IMR-90 (cell line): ENCODE measurements at places on chromosomes 12 and 14. TPM values are rescaled to one million over a fixed set of nuclear protein-coding genes. Genes with fewer than 3 reads are reported as not detected.
A peak's percentile ranks its signal among the peaks of the same experiment; 100 is the strongest.

- H3K27ac ChIP-seq: no peak overlapping the region
- peaks cover 68% of the 10 kb centered on the region for H3K27me3 ChIP-seq
- H3K4me3 ChIP-seq: no peak overlapping the region
These were observed 721 bp downstream of the CABP1 start for GRCh38 chr12:120640861-120641833.

DNA sequence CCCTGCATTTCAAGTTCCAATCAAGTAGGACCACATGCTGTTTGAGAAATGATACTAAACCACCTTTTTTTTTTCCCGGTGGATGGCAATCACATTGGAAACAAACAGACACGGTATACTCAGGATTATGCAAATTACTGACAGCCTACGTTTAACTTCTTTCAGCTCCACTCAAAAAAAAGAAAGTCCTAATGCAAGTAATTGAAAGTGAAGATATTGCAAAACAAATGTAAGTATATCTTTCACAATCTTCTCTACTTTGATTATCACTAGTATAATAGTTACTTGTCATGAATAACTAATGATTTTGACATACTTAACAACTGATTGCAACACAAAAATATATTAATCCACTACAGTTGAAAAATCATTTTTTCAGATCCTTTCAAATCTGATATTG, 2.6 kb upstream of the OSBPL8 start:
- H3K27ac ChIP-seq: no peak overlapping the region
- no peaks in the 10 kb centered on the region for H3K36me3 ChIP-seq
- H3K27me3 ChIP-seq: no peaks in the 10 kb centered on the region

DNA sequence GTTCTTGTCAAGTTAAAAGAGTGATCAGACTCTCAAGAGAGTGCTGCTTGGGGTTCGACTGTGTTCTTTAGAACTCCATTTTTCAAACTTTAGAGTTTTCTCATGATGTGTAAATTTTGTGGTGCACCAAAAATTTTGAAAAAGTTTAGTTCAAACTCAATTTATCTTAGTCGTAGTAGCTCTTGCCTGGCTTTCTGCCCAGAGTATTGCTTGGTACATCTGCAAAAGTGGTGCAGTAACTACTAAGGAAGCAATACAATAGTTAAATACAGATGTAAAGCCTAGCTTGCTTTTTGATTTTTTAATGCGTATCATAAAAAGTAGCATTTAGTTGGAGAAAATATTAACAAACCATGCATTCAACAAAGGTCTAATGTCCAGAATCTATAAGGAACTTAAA, 9.5 kb upstream of the CCDC91 start:
- H3K4me3 ChIP-seq: no peak overlapping the region
- no peaks in the 10 kb centered on the region for H3K4me1 ChIP-seq

DNA sequence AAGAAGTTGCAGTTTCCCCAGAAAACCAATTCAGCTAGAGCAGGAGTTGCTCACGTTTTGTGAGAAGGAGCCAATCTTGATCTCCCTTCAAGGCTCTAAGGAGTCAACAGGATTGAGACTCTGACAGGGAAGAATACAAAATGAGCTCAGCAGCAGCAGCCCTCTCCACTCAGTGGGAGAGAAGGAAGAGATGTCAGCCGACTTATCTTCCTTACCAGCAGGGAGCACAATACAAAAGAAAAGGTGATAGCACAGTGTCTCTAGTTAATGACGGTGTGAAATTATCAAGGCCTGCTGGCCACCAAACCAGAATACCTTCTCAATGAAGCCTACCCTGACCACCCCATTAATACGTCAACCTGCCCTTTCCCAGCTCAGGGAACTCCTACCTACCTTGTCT, 223.6 kb upstream of the TMPO start:
- H3K4me1 ChIP-seq: no peaks in the 10 kb centered on the region
- DNase-seq: no peak
- H3K27ac ChIP-seq: no peak overlapping the region
- no peaks in the 10 kb centered on the region for H3K27me3 ChIP-seq

Gene NKX2-8
- total RNA-seq: not detected in 2 replicates

Gene NXPH4
- total RNA-seq: 0.36 and 0.56 TPM in 2 replicates

Gene SOAT2
- total RNA-seq: under 0.01 and 0.18 TPM in 2 replicates

DNA sequence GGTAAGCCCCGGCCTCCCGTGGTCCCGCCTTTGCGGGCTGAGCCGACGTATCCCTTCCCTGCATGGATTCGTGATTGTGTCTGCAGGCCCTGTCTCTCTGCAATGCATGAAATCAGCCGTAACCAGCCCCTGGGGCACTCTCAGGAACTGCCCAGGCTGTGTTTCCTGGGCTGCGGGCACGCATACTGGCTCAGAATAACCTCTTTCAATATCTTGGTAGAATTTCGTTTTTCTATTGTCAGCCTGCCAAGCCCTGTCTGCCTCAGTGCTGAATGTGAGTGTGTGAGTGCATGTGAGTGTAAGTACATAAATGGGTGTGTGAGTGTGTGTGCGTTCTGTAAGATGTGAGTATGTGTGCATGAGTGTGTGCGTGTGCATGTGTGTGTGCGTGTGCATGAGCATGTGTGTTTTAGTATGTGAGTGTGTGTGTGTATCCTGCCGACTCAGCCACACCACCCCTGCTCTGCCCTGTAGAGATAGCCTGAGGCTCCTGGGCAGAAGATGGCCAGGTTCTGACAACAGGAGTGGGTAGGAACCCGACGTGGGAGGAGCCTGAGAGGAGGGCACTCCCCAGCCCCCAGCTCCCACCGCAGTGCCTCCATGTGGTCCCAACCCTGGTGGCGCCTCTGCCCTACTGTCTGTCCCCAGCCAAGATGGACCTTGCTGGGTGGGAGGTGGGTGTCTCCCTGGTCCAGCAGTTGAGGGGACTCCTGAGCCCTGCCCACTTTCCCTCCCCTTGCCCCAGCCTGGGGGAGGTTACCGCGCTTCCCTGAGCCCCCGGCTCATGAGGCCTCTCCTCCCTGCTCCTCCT, 268.8 kb downstream of the ADGRD1 start:
- no peak overlapping the region for H3K27ac ChIP-seq
- no peak for DNase-seq
- H3K27me3 ChIP-seq: no peaks in the 10 kb centered on the region
- H3K4me1 ChIP-seq: no peaks in the 10 kb centered on the region

- H3K4me1 ChIP-seq: no peaks in the 10 kb centered on the region
- H3K4me3 ChIP-seq: no peak overlapping the region
- no peaks in the 10 kb centered on the region for H3K27me3 ChIP-seq
- no peaks in the 10 kb centered on the region for H3K36me3 ChIP-seq
- H3K27ac ChIP-seq: no peak overlapping the region
These were observed 21.7 kb downstream of the AICDA start for GRCh38 chr12:8590842-8591545.

DNA sequence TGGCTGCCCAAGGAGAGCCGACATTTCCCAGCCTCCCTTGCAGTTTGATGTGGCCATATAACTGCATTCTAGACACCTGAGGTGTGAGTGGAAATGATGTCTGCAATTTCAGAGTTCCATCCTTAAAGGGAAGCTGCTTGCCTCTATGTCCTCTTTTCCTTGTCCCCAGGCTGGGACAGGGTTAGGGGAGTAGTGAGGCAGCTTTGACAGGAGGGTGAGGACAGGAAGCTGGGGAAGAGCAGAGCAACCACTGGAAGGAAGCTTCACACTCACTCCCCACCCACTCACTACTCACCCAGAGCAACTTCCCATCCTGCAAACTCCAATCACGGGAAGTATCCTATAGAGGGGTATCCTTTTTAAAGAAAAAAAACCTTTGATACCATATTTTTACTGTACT, 28.9 kb upstream of the LTA4H start:
- no peaks in the 10 kb centered on the region for H3K36me3 ChIP-seq
- H3K4me3 ChIP-seq: no peak overlapping the region
- no peaks in the 10 kb centered on the region for H3K4me1 ChIP-seq

GRCh38 chr14:60649875-60650372, 647 bp upstream of the SIX1 start:
- H3K36me3 ChIP-seq: peaks cover 10% of the 10 kb centered on the region; the same call in 1 of the 2 replicates
- peaks cover 10% of the 10 kb centered on the region for H3K4me1 ChIP-seq
- peak; percentile 60 for DNase-seq
- peak overlapping the region; percentile 46 for H3K27ac ChIP-seq

Gene PGF
- total RNA-seq: 0.28 and 0.36 TPM in 2 replicates

DNA sequence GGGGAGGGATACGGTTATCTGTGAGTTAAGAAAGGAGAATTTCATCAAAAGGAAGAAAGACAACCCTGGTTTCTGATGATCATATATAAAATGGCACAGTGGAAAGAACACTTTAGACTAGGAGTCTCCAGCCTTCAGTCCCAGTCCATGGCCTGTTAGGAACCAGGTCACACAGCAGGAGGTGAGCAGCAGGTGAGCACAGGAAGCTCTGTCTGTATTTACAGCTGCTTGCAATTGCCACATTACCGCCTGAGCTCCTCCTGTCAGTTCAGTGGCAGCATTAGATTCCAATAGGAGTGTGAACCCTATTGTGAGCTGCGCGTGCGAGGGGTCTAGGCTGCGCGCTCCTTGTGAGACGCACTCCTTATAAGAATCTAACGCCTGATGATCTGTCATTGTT, 137.9 kb downstream of the BTG1 start:
- no peak for DNase-seq
- H3K36me3 ChIP-seq: no peaks in the 10 kb centered on the region
- no peak overlapping the region for H3K4me3 ChIP-seq
- no peaks in the 10 kb centered on the region for H3K27me3 ChIP-seq
- H3K4me1 ChIP-seq: no peaks in the 10 kb centered on the region
- H3K27ac ChIP-seq: no peak overlapping the region
